ENCODE measurements at places on chromosomes 1 and 21. TPM values are rescaled to one million over a fixed set of nuclear protein-coding genes. Genes with fewer than 3 reads are reported as not detected.

DNA sequence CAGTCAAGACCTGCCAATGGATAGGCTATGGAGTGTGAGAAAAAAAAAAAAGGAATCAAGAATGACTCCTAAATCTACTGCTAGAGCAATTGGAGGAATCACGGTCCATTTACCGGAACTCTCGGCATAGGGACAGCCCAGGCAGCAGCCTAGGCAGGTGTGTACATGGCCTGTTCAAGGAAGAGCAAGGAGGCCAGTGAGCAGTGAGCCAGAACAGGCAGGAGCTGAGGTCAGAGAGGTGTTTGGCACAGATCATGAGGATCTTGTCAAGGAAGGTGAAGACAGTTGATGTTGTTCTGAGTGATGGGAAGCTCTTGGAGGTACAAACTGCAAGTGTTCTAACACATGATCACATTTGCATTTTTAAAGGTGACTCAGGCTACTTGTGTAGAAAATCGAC lies 40.6 kb upstream of the HHAT start:
- H3K36me3 ChIP-seq: no peaks in the 10 kb centered on the region
- no peak overlapping the region for H3K4me3 ChIP-seq
- peaks cover 26% of the 10 kb centered on the region for H3K27me3 ChIP-seq
- no peak overlapping the region for H3K27ac ChIP-seq
- H3K4me1 ChIP-seq: no peaks in the 10 kb centered on the region

DNA sequence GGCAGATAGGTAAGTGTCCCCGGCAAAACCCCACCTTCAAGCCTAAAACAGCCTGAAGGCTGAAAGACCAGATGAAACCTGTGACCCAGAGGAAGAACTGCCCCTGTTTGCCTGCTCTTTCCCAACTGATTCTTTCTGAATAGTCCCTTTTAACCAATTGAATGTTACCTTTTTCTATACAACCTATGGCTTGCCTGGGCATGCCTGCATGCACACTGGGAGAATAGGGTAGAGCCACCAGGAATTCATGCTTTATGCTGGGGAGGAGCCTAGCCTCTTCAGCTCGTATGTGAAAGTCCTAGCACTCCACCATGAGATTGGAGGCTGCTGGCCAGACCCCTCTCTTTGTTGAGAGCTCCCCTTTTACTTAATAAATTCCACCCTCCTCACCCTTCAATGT lies 340.0 kb downstream of the PTBP2 start:
- no peak overlapping the region for H3K27ac ChIP-seq
- no peaks in the 10 kb centered on the region for H3K27me3 ChIP-seq
- H3K36me3 ChIP-seq: no peaks in the 10 kb centered on the region
- no peak for DNase-seq
- no peaks in the 10 kb centered on the region for H3K4me1 ChIP-seq
- no peak overlapping the region for H3K4me3 ChIP-seq

DNA sequence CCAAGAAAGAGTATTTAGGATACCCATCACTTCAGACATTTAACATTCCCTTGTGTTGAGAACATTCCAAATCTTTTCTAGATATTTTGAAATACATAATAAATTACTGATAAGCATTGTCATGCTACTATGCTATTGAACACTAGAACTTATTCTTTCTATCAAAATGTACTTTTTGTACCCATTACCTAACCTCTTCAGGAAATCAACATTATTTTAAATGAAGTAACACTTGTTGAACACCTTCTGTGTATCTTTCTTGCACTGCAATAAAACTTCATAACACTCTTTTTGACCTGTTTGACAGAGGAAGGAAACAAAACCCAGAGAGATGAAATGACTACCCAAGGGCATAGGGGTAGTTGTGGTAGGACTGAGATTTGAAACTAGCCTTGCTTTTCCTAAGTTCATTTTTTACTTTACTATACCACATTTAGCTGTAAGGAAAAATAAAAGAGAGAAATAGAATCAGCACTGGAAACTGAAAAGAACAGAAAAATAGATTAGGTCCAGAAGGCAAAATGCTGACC lies 99.4 kb downstream of the UCHL5 start:
- H3K27me3 ChIP-seq: no peaks in the 10 kb centered on the region
- no peak overlapping the region for H3K4me3 ChIP-seq
- DNase-seq: no peak
- H3K4me1 ChIP-seq: no peaks in the 10 kb centered on the region

GRCh38 chr1:90347366-90347765 lies 352.5 kb downstream of the ZNF326 start:
- no peaks in the 10 kb centered on the region for H3K27me3 ChIP-seq
- H3K36me3 ChIP-seq: no peaks in the 10 kb centered on the region
- no peaks in the 10 kb centered on the region for H3K4me1 ChIP-seq
- no peak overlapping the region for H3K4me3 ChIP-seq
- no peak overlapping the region for H3K27ac ChIP-seq

DNA sequence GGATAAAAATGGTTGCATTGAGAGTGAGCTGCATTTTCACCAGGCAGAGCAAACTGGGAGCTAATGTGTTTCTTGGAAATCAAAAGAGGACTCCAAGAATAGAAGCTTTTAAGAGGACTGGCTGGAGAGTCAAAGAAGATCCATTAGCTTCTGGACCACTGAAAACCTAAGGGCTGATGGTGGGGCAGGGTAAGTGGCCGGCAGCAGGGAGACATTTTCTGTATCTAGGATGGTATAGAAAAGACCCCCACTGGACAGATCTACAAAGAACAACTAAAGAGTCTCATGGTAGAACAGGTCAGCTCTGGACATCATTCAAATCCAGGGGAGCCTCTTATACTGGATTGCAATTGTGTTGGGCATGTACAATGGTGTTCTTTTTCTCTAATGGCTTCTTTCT lies 262.3 kb downstream of the PTGER3 start:
- no peaks in the 10 kb centered on the region for H3K4me1 ChIP-seq
- DNase-seq: no peak
- H3K36me3 ChIP-seq: no peaks in the 10 kb centered on the region
- H3K27ac ChIP-seq: no peak overlapping the region

GRCh38 chr1:182666706-182667105 lies 17.7 kb downstream of the RGS8 start:
- H3K36me3 ChIP-seq: no peaks in the 10 kb centered on the region
- H3K4me3 ChIP-seq: no peak overlapping the region
- DNase-seq: peak; percentile 4
- peaks cover 23% of the 10 kb centered on the region for H3K27me3 ChIP-seq
- H3K4me1 ChIP-seq: no peaks in the 10 kb centered on the region

DNA sequence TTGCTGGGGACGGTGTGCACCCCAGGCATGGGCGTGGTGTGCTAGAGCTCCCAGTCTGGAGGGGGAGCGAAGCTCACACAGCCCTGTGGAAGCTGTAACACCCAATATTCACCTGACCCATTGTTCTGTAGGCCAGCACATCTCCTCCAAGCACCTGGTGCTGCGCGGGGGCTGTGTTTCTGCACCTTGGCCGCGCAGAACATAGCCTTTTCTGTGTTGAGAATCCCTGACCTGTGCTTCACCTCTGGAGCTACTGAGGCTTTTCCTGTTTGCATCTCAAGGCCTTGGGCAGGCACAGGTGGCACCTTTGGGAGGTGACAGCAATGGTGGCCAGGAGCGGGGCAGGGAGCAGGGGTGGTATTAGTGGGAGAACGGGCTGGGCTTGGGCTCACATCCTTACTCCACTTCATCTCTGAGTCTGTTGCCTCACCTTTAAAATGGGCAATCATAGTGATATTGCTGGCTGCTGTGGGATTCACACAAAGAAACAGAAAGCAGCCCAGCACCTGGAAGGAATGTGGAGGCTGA lies 343.9 kb upstream of the AJAP1 start:
- H3K36me3 ChIP-seq: no peaks in the 10 kb centered on the region
- no peaks in the 10 kb centered on the region for H3K4me1 ChIP-seq
- H3K27ac ChIP-seq: no peak overlapping the region

- no peak for DNase-seq
- no peaks in the 10 kb centered on the region for H3K36me3 ChIP-seq
- peaks cover 20% of the 10 kb centered on the region for H3K27me3 ChIP-seq
- peaks cover 5% of the 10 kb centered on the region for H3K4me1 ChIP-seq
- no peak overlapping the region for H3K27ac ChIP-seq
- H3K4me3 ChIP-seq: no peak overlapping the region
These were observed 14.0 kb downstream of the SLC37A1 start for GRCh38 chr21:42527489-42528158.

- H3K36me3 ChIP-seq: no peaks in the 10 kb centered on the region
- no peak for DNase-seq
- H3K4me3 ChIP-seq: no peak overlapping the region
- peaks cover 3% of the 10 kb centered on the region for H3K27me3 ChIP-seq
- H3K4me1 ChIP-seq: no peaks in the 10 kb centered on the region
These were observed 18.5 kb upstream of the C1orf21 start for GRCh38 chr1:184368354-184368753.

The KRTAP19-3 gene
- total RNA-seq: not detected

The ATP6V1G3 gene
- total RNA-seq: not detected

The PSMG1 gene
- total RNA-seq: 51.1 TPM

The SH2D1B gene
- 0.18 TPM for total RNA-seq

The RAB3B gene
- total RNA-seq: 91.9 TPM
